Activated naive CD8-positive, alpha-beta T cell treated with anti-CD3 and anti-CD28 coated beads, Interleukin-2, amount 10 ng/mL, durations not matched to agents 7 days and 5 days (primary cell): ENCODE measurements at places on chromosomes 4 and X.

GRCh38 chr4:184268584-184269160, 51.0 kb upstream of the ENPP6 start:
- no peak for DNase-seq

DNA sequence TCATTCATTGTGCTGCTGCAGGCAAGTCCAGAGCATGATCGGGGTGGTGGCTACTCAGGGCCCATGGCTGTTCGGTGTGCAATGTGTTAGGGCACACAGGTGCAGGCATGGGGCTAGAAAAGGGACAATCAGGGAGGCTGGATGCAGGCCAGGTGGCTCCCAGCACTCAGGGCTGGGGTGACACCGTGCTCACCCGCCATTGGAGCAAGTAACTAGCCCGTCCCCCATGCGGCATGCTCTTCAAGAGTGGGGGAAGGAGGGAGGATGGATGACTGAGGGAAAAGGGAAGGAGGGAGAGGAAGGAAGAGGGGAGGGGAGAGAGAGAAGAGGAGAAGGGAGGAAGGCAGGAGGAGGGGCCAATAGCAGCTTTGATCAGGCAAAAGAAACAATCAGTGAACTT, 64.7 kb downstream of the INTS6L start:
- DNase-seq: no peak

GRCh38 chr4:6747294-6748051, 31.5 kb downstream of the BLOC1S4 start:
- DNase-seq: no peak

DNA sequence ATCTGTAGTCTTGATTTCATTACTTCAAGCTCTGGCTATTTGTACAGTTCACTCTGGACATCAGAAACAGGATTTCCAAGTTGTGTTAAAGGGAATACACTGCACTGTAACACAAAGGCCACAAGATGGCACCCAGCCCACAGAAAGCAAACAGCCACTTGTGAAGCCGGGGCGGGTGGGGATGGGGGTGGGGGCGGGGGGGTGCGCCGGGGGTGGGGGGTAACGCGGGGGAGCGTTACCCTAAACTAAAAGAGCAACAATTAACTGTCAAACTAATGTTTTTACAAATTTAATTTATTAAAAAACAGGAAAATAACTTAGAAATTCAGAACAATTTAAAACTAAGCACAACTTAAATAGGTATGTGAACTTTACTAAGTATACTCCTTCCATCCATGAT, 27.3 kb downstream of the PRDX4 start:
- DNase-seq: no peak

- DNase-seq: no peak
Measured at GRCh38 chrX:12954376-12954775, 20.5 kb upstream of the TMSB4X start.

DNA sequence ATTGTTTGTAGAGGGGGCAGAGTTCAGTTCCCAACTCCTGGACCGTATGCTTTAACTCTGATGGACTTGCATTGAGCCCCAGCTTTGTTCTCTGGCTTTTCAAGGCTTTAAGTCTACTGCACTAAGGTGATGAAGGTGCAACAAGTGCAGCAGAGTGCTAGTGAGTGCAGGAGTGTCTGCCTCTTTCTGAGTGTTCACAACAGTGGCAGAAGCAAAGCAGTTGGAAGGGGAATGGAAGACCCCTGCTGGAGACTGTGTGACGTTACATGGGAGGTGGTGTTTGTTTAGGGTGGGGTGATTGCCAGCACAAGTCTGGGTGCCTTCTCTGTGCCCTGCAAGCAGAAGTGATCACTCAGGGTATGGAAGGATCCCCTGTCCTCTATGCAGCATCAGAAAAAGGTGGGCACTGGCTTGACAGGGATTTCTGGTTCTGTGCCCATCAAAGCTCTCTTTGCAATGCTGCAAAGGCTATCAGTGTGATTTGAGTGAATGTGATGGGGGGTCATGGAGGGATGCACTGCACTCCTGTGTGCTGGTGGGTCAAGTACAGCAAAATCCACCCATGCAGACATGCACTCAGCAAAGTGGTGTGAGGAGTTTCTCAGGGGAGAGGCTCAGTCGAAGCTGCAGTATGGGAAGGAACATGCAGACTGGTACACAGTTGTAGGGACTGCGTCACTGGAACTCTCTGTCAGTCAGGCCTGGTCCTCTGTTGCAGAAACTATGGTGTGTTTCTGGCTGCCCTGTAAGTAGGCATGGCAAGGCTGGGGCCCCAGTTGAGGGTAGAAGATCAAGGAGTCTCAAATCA, 70.9 kb upstream of the UGT2B7 start:
- no peak for DNase-seq

GRCh38 chr4:21685911-21686310, 262.7 kb downstream of the KCNIP4 start:
- no peak for DNase-seq

- DNase-seq: no peak
Measured at GRCh38 chr4:15451181-15451865, 18.4 kb upstream of the CC2D2A start.

DNA sequence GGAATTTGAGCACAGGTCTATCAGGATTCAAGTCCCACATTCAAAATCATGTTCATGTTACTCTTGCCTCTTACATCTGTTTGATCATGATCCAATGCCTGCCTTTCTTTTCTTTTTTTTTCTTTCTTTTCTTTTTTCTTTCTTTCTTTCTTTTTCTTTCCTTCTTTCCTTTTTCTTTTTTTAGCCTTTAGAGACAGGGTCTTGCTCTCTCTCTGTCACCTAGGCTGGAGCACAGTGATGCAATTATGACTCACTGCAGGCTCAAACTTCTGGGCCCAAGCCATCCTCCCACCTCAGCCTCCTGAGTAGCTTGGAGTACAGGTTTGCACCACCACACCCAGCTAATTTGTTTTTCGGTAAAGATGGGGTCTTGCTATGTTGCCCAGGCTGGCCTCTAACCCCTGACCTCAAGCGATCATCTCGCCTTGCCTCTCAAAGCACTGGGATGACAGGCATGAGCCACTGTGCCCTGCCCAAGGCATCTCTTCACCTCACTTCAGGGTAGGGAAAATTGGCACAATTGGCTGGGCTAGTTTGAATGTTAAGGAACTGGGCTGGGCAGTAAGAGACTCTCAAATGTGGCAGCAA, 359.2 kb downstream of the FBXW7 start:
- DNase-seq: no peak

DNA sequence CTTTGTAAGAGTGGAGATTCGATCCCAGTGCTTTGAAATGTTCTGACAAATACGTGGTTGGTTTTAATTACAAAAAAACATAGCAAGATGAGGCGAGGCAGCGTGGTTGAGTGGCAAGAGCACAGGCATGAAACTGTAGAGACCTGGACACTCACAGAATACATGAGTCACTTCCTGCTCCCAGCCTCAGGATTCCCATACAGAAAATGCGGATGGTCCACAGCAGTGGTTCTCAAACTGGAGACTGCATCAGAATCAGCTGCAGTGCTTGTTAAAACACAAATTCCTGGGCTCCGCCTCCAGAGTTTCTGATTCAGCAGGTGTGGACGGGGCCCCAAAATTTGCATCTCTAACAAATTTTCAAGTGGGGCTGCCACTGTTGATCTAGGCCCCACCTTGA, 10.1 kb downstream of the OTOP1 start:
- no peak for DNase-seq

- no peak for DNase-seq
Measured at GRCh38 chrX:110182362-110182761, 135.5 kb downstream of the AMMECR1 start.

GRCh38 chrX:116226665-116227484, 56.3 kb downstream of the AGTR2 start:
- no peak for DNase-seq

DNA sequence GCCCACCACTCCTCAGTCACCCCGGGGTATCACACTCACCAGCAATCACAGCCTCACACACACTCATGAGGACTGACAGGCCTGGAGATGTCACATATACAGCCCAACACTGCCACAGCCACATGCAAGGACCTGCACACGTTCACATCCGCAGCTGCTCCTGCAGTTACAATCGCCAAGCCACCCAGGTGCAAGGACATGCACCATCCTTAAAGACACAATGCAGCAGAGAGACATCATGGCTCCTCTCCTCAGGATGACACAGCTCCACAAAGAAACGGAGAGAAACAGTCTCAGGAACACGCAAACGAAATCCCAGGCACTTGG, 1.1 kb downstream of the PCSK1N start:
- no peak for DNase-seq

DNA sequence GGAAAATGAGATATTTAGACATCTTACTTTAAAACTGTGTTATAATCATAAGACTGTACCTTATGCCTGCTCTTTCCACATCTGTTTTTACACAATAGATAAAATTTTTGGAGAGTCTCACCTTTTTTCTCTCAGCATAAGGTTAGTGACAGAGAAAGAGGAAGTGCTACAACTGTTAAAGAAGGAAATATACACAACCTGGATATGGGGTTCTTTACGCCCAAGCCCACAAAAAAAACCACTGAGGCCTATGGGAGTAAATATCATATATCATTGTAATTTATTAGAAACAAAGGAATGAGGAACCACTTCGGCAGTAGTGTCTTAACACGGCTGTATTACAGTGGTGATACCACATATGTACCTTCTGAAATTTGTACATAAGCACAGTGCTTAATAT, 265.9 kb upstream of the GK2 start:
- no peak for DNase-seq

DNA sequence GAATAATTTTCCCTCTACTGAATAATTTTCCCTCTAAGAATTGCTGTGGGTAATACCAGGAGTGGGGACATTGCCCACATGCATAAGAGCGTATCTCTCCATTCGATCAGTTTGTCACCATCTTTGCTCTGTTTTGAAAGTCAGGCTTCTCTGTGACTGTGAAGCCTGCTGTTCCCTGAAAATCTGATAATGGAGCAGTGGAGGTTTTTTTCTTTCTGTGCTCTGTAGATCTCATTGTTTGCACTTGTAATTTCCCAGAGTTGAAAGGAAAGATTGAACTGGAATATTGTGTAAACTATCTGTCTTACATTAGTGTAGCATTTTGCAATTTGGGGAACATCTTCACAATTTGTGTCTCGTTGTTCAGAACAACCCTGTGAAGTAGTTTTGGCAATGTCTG, 4.3 kb downstream of the ZXDB start:
- DNase-seq: no peak

- DNase-seq: no peak
Measured at GRCh38 chr4:24067367-24068193, 177.7 kb upstream of the PPARGC1A start.

DNA sequence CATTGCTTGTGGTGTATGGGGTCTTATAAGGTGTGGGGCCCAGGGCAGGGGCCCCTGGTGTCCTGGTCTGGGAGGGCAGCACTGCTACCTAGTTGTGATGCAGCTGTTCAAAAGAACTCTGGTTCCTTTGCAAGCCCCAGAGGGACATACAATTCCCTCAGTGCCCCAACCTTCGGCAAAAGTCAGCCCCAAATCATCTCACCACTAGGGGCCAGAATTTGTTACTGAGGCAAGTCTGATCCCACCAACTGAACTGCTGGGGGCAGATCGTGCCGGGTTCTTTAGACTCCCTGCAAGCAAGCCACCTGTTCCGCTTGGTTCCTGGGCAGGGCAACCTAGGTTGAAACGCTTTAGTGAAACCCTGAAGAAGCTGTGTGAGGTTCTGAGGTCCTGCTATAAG, 180.1 kb upstream of the S100G start:
- no peak for DNase-seq

- no peak for DNase-seq
Measured at GRCh38 chr4:24209131-24209530, 319.3 kb upstream of the PPARGC1A start.

DNA sequence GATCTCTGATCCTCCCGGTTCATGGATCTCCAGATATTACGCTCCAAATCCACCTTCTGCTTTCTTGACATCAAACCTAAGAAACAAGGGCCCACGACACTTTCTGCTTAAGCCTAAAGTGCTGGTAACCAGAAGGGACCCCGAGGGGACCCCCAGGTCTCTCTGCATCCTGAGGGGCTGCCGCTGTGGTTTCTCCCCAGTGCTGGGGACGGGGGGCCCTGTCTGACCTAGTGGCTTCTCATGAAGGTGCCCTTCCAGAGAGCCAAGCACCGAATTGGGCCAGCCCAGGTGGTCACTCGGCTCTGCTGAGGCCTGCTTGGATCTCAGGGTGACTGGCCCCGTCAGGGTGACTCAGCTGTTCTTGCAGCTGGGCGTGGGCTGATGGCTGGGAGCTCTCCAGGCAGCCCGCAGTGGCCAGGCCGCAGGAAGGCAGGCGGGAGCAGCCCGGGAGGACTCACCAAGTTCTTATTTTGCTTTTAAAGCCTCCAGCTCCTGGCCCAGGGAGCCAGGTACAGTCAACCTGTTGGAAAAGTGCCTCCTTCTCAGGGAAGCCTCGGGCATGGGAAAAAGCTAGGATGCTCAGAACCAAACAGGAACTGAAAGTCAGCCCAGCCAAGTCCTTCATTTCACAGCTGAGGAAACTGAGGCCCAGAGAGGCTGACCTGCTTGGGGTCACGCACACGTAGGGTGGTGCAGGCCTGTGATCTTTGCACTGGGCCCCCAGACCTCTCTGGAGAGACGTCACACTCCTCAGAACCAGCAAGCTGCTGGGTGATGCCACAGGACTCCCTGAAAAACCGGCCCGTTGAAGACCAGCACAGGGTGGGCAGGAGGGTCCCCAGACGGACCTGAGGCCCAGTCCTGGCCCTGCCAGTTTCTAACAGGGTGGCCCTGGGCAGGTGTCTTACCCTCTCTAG, 16.7 kb downstream of the BLOC1S4 start:
- no peak for DNase-seq

- no peak for DNase-seq
Measured at GRCh38 chr4:70925418-70925817, 23.2 kb downstream of the MOB1B start.

DNA sequence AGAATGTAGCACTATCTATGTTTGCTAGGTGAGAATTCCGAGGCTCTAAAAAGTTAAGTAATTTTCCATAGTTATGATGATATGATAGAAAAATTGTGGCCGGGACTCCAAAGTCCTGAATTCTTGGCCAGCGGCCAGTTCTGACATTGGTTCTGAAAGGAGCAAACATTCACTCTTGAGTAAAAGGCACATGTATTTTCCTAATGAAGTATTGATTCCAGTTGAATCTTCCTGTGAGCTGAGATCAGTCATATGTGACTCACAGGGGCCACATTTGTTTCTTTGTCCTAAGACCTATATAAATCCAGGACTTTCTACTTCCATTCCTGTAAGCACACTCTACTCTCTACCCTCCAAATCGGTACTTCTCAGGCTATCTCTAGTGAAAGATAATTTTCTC, 349.9 kb downstream of the BMPR1B start:
- no peak for DNase-seq

GRCh38 chr4:73740353-73740778, at the start of gene CXCL8:
Gene CXCL8, plus strand, starts transcription at chr4:73740569. Its CDS starts 90 bp downstream, at chr4:73740659.
- DNase-seq: no peak

DNA sequence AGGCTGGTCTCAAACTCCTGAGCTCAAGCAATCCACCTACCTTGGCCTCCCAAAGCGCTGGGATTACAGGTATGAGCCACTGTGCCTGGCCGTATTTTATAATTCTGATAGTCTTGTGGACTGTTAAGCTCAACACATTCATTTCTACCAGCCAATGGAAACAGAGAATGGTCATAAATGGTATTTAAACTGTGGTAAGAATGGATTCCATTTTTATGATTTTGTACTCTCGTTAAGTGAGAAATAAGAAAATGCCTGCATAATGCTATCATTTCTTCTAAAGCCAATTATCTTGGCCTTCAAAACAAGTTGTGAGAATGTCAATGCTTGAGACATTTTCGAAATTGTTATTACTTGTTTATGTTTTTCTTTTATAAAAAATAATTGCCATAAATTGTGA, 321.0 kb downstream of the IL15 start:
- no peak for DNase-seq

- DNase-seq: peak; percentile 55
Measured at GRCh38 chr4:121189326-121190215, 25.4 kb upstream of the TNIP3 start.

GRCh38 chr4:153179100-153179499, 25.1 kb upstream of the TRIM2 start:
- DNase-seq: no peak

GRCh38 chr4:111761531-111761930, 383.7 kb upstream of the FAM241A start:
- no peak for DNase-seq
